CD4-positive, alpha-beta T cell treated with Interleukin-1 beta for 1 hour (primary cell): ENCODE measurements at places on chromosomes 4 and X.

GRCh38 chrX:71438750-71439149 lies 72.6 kb downstream of the TAF1 start:
- DNase-seq = no peak

- DNase-seq = no peak
Observed at GRCh38 chr4:145825255-145825654, 113.4 kb downstream of the ZNF827 start.

- DNase-seq = no peak
Observed at GRCh38 chr4:115865736-115866135, 752.3 kb upstream of the NDST4 start.

DNA sequence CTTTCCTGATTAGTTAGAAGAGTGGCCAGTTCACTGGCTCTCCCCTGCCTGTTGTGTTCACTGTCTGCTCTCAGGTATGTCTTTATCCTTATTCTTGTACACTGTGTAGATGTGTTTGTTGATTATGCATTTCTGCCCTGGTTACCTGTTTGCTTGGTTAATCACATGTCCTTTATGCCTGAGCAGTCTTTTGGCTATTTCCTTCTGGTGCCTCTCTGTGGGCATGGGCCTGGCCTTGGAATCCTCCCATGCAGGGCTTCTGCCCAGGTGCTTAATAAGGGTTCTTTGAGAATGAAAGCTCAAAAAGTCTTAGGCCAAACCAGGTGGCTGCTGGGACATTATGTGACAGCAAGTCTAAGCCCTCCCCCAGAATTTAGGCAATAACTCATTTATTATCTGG lies 26.5 kb downstream of the OTUD6A start:
- DNase-seq = no peak

DNA sequence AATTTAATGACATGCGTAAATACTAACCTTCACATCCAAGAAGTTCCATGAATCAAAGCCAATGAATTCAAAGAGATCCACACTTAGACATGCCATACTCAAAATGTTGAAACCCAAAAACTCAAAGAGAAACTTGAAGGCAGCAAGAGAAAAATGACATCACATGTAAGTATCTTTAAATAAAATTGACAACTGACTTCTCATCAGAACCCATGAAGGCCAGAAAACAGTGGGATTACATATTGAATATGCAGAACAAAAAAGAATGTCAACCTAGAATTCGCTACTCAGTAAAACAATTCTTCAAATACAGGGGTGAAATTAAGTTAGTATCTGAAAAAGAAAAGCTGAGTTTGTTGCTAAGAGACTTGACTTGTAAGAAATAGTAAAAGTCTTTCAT lies 953.9 kb upstream of the HS3ST1 start:
- no peak for DNase-seq

DNA sequence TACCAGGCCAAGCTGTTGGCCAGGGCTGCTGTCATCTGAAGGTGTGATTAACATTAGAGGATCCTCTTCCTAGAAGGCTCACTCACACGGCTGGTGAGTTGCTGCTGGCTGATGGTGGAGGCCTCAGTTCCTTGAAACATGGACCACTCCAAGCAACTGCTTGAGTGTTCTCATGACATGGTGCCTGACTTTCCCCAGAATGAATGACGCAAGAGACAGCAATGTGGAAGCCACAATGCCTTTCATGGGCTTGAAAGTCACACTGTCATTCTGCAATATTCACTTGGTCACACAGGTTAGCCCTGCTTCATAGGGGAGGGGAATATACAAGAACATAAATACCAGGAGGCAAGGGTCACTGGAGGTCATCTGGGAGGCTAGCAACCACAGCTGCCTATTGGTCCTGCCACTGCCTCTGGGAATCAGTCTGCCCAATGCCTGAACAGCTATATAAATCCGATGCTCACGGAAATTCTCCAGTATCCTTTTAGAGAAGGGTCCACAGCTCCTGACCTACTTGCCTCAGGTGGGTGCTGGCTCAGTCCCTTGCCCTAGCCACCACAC lies 97.1 kb upstream of the MAML3 start:
- peak; percentile 54 for DNase-seq

GRCh38 chr4:57550198-57550597 lies 440.0 kb upstream of the IGFBP7 start:
- DNase-seq = no peak

DNA sequence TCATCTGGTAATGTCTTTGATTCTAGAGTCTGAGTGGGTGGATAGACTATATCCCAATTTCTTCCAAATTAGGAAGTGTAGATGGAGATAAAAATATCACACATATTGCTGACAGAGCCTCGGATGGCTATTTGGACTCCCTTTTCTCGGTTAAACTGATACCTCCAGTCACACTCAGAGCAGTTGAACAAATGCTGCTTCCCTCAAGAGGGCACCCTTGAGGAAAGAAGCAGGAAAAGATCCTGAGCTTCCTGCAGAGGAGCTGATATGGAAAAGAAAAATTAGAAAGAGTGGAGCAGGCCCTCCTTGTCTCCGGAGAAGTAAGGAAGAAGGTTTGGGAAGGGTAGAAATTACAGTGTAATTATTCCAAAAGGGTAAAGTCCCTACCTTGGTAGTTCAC lies 96.2 kb upstream of the CCSER1 start:
- DNase-seq = no peak

DNA sequence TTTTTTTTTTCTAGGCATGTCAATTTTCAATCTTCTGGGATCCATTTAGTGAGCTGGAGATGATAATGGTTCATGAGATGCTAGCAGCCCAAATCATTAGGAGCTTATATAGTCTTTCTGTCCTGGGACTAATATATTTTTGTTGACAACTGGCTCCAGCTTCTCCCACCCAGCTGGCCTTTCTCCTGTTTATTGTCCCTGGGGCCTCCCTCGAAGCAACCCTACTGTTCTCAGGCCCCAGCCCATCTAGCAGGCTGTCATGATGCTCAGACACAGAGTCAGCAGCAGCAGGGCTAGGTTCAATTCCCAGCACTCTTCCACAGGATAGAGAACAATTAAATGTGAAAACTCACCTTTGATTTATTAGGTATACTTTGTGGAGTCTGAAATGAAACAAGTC lies 127.6 kb upstream of the MID1 start:
- no peak for DNase-seq

GRCh38 chr4:2789793-2790582 lies 2.9 kb upstream of the SH3BP2 start:
- DNase-seq = no peak

GRCh38 chr4:40686081-40686913 lies 56.6 kb upstream of the RBM47 start:
- DNase-seq = no peak
